SK-N-DZ (cell line): ENCODE measurements at places on chromosomes 16 and 17.

GRCh38 chr17:33322063-33322462 is 29.0 kb upstream of the ASIC2 start:
- DNase-seq: no peak

GRCh38 chr16:57873218-57873617 is 70.9 kb upstream of the KIFC3 start:
- no peak for DNase-seq

DNA sequence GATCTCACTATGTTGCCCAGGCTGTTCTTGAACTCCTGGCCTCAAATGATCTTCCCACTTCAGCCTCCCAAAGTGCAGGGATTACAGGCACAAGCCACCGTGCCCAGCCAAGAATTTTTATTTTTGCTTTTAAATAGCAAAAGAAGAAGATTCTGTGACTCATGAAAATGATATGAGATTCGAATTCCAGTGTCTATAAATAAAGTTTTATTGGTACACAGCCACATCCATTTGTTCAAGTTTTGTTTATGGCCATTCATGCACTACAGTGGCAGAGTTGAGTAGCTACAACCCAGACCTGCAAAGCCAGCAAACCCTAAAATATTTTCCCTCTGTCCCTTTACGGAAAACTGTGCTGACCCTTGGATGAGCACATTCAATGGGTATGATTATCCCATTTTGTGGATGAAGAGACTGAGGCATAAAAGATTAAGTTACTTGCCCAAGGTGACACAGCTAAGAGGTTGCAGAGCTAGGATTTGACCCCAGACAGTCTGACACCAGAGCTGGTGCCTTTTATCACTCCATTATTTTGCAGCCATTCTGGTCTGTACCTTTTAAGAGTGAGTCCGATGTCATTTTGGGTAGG is 34.2 kb downstream of the SCNN1G start:
- DNase-seq: no peak

DNA sequence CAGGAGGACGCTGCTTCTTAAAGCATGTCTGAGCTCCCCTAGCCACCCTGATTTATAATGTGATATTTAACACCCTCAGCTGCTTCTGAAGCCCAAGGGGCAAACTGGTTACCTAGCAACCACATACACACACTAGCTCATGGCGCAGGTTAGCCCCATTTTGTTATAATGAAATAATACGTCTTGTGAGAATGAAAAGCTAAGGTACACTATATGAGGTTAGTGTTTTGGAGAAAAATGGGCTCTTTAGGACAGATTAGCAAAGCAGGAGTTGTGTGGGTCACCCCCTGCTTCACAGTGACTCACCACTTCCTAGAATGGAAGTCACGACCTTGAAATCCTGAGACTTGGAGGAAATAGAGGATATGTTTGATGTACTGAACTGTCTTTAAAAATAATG is 404.8 kb upstream of the HSBP1 start:
- DNase-seq: no peak

GRCh38 chr17:17724307-17725010 is 43.2 kb downstream of the RAI1 start:
- peak; percentile 80 for DNase-seq

DNA sequence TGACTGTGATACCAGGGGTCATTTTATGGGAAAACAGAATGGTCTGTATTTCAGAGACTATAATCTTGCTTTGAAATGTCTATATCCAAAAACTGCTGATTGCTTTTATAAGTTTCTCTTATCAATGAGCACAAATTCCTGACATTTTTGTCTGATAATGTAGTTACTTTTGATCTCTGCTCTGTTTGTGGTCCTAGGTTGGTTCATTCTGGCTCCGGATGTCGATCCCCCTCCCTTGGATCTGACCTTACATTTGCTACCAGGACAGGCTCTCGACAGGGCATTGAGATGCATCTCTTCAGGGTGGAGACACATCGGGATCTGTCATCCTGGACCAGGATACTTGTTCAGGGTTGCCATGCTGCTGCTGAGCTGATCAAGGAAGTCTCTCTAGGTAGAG is 27.3 kb upstream of the VPS4A start:
- DNase-seq: no peak

GRCh38 chr17:49132317-49132698 is 261 bp upstream of the B4GALNT2 start:
- no peak for DNase-seq

DNA sequence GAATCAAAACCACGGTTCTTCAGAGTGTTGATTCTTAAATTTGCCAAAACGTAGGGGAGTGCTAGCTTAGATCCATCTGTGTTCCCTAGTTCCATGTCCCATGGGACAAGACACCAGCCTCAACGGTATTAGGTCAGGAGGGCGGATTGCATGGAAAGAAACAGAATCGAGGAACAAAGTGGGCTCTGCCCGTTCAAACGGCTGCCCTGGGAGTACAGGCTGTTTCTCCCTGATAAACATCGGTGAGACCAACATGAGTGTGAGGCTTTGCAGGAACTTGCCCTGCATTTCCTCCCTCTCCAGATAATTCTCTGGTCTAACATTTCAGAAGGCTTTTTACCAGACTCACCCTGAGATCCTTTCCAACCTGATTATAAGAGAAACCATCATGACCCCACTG is 82.2 kb downstream of the MRM3 start:
- DNase-seq: peak; percentile 37

DNA sequence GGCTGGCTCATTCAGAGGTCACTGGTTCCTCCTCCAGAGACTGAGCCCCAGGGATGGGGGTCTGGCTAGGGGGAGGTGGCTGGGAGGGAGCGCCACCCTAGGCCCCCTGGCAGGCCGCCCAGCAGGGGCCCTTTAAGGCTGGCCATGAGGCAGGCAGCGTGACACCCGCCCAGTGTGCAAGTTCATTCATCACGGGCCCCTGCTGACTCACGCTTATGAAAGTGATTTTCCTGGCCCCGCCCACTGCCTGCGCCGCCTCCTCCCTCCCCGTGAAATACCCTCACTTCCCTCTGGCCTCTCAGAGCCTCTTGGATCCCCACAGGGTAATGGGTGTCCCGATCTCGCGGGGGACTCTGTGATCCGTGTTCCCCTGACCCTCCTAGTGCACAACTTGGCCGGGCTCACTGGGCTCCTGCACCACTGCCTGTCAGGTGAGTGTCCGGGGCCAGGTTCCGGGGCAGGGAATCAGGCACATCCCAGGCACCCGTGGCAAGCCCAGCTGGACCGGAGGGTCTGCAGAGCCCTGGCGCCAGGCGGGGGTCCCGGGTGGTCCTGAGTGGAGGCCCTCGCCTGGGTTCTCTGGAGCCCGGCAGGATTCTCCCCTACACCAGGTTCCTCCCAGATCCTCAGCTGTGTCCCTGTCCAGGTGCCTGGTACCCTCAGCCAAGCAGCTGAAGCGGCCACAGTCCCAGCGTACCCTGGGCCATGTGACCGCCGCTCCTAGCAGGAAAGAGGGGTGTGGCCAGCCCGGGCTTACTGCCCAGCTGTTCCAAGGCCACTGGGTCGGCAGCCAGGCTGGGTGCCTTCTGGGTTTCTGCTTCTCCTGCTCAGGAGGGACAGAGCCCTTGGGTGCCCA is at the start of gene OSGIN1:
Gene OSGIN1, plus strand, starts transcription at position 301 of the 856 bp plus-strand sequence. CDS start 4,432 bp downstream, outside the sequence.
- DNase-seq: peak; percentile 71

GRCh38 chr16:76294396-76295214 is 17.4 kb downstream of the CNTNAP4 start:
- DNase-seq: no peak

GRCh38 chr17:61684172-61684571 is 93.2 kb upstream of the NACA2 start:
- DNase-seq: no peak

- DNase-seq: no peak
Measured at GRCh38 chr17:17525956-17526355, 29.8 kb upstream of the RASD1 start.

DNA sequence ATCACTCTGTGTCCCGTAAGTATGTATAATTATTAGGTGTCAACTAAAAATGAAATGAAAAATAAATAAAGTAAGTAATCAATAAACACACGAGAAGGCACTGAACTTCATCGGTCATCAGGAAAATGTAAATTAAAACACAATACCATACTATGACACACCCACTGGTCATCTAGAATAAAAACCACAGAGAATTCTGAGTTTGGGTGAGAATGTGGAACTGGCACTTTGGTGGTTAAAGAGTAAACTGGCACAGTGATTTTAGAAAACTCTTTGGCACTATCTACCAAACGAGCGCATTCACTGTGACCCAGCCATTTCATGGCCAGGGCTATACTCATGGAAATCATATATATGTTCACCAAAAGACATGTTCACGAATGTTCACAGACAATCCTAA is 98.2 kb downstream of the HS3ST3A1 start:
- no peak for DNase-seq

DNA sequence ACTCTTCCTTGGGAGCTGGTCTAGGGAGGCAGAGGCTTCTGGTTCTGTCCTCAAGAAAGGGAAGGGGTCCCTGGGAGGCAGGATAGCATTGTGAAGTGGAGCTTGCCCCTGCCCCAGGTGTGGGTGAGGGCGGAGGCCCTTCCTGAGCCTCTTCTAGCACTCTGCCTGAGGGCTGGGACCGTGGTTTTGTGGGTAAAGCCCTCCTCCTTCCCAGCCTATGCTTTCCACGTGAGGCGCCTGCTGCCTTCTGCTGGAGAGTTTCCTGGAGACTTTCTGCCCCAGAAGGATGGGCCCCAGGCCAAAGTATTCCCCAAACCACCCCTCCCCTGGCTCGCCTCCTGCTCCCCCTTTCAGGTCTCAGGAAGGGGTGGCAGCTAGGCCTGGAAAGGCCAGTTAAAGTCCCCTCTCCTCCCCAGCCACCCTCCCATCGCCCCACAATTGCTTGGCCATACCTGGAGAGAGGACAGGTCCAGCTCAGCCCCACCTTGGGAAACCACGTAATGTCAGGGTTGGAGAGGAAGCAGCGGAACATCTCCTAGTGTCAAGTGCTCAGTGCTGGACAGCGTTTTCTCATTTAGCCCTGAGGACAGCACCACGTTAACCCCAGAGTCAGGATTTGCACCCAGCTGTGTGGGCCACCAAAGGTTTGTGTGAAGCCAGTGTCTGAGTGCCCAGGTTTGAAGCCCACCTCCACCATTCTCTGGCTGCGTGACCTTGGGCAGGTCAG is 5.6 kb downstream of the SBK1 start:
- DNase-seq: no peak

DNA sequence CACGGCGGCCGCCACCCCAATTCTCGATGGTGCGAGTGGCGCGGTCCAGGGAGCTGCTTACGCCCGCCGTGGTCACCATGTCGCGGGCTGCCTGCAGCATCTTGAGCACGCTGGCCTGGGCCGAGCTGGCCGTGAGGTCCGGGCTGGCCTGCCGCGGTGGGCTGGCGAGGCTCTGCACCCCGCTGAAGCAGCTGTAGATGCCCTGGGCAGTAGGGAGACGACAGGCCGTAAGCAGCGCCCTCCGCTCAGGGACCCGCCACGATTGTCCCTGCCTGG is 16.4 kb downstream of the GRIN2C start:
- DNase-seq: no peak
